ENCODE measurements at places on chromosomes 2 and 18. TPM values are rescaled to one million over a fixed set of nuclear protein-coding genes. Genes with fewer than 3 reads are reported as not detected.

DNA sequence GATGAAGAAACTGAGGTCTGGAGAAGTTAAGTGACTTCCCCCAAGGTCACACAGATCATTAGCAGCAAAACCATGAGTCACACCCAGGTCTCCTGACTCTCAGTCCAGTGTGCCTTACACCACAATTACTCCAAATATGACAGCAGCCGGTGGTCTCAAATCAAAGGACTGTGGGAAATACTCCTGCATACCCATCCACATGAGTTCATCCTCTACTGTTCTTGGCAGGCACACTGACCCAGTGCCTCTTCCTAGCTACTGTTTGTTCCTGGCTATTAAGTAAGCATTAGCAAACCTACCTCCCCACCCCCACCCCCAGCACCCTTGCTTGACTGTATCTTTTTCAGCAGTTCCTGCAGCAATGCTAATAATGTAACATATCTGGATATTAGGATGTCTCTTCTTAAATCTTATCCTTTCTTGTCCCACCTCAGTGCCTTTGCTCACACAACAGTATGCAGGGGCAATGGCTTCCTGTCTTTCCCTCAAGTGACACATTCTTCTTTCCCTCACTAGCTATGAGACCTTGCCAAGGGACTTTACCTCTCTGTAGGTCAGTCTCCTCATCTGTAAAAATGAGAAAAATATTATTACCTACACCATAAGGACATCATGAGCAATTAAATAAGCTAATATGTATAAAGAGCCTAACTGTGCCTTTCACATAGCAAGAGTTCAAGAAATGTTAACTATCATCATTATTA, 46.2 kb downstream of the FAM98A start:
- H3K27ac ChIP-seq = no peak overlapping the region
- H3K4me1 ChIP-seq = no peaks in the 10 kb centered on the region
- no peak for DNase-seq
- H3K36me3 ChIP-seq = peaks cover 5% of the 10 kb centered on the region
- H3K27me3 ChIP-seq = no peaks in the 10 kb centered on the region

DNA sequence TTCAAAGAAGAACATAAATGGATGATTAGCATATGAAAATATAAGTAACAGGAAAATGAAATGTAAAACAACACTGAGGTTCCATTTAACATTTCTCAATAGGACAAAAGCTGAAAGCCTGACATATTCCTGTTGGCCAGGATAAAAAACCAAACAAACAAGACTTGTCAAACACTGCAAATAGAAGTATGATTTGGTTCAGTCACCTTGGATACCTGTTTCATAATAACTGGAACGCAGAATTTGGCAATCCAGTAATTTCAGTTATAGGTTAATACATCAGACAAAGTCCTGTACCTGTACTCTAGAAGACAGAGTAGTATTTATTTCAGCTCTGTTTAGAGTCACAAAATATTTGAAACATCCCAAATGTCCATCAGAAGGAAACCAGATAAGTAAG, 16.5 kb upstream of the EVA1A start:
- no peak overlapping the region for H3K4me3 ChIP-seq
- H3K4me1 ChIP-seq = no peaks in the 10 kb centered on the region

GRCh38 chr2:182499706-182500470, 73.1 kb upstream of the PDE1A start:
- H3K4me1 ChIP-seq = no peaks in the 10 kb centered on the region
- no peaks in the 10 kb centered on the region for H3K36me3 ChIP-seq
- no peak overlapping the region for H3K4me3 ChIP-seq
- DNase-seq = no peak
- H3K27me3 ChIP-seq = no peaks in the 10 kb centered on the region
- H3K27ac ChIP-seq = no peak overlapping the region

GALR1 gene
- total RNA-seq = not detected

MYL12B gene
- 335 TPM for total RNA-seq

ARHGEF4 gene
- 0.58 TPM for total RNA-seq

UGT1A8 gene
- total RNA-seq = not detected

All from activated CD4-positive, alpha-beta memory T cell treated with anti-CD3 and anti-CD28 coated beads for 36 hours (primary cell).